ENCODE measurements at places on chromosomes 7 and 10.

- no peaks in the 10 kb centered on the region for H3K36me3 ChIP-seq
- H3K27ac ChIP-seq: no peak overlapping the region
- H3K4me3 ChIP-seq: no peak overlapping the region
- H3K27me3 ChIP-seq: peaks cover 10% of the 10 kb centered on the region
- no peak for DNase-seq
Observed at GRCh38 chr10:28807760-28808613, 130.7 kb downstream of the BAMBI start.

- peaks cover 73% of the 10 kb centered on the region for H3K4me1 ChIP-seq
- H3K27ac ChIP-seq: no peak overlapping the region
- H3K27me3 ChIP-seq: no peaks in the 10 kb centered on the region
- H3K36me3 ChIP-seq: no peaks in the 10 kb centered on the region
Observed at GRCh38 chr10:80466724-80467326, 12.7 kb downstream of the TSPAN14 start.

DNA sequence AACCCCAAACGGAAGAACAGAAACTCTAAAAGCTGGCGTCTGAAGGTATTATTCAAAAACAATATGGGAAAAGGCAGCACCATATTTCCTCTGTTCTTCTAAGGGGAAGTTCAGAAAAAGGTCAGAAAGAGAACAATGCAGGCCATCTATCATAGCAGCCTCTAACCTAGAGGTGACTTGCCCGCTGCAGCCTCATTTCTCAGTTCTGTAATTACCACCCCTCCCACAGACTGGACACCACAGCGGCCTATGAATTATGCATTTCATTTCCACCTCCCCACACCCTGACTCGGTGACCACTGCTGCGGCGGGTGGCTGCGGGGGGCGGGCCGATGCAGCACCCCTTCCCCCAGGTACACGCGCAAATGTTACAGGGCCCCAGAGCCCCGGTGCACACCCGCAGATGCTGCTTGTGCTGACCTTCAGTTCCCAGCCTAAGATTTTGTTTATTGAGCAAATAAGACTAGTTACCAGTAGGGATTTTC lies 125.5 kb downstream of the CLEC2L start:
- H3K36me3 ChIP-seq: no peaks in the 10 kb centered on the region
- H3K4me3 ChIP-seq: no peak overlapping the region
- peak; percentile 51 for DNase-seq
- H3K4me1 ChIP-seq: peaks cover 38% of the 10 kb centered on the region
- H3K27ac ChIP-seq: peak overlapping the region; percentile 28
- no peaks in the 10 kb centered on the region for H3K27me3 ChIP-seq

- no peaks in the 10 kb centered on the region for H3K27me3 ChIP-seq
- no peak overlapping the region for H3K4me3 ChIP-seq
- H3K36me3 ChIP-seq: no peaks in the 10 kb centered on the region
- no peak overlapping the region for H3K27ac ChIP-seq
Observed at GRCh38 chr7:82005056-82005455, 235.2 kb upstream of the HGF start.

DNA sequence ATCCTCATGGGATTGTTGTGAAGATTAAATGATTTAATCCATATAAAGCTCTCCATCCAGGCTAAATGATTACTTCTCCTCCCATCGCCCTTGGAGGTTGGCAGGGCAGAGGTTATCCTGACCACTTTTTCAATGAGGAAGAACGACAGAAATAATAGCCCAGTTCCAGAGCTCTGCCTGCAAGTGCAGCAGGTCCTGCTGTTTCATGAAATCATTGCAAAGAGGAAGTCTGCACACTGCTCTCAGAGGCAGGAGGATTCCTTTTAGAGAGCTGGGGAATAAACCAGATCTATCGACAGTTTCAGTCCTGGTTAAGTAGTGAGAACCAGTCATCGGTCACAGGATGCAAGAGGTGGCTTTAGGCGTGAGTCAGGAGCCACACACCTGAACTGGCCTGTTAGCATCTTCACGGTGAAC lies 25.0 kb upstream of the CDH23 start:
- DNase-seq: peak; percentile 46
- H3K27ac ChIP-seq: peak overlapping the region; percentile 78
- H3K36me3 ChIP-seq: no peaks in the 10 kb centered on the region

GRCh38 chr10:110074758-110075671 lies 67.2 kb downstream of the ADD3 start:
- DNase-seq: no peak
- peaks cover 70% of the 10 kb centered on the region for H3K4me1 ChIP-seq
- peaks cover 3% of the 10 kb centered on the region for H3K36me3 ChIP-seq
- no peak overlapping the region for H3K4me3 ChIP-seq
- H3K27me3 ChIP-seq: no peaks in the 10 kb centered on the region

DNA sequence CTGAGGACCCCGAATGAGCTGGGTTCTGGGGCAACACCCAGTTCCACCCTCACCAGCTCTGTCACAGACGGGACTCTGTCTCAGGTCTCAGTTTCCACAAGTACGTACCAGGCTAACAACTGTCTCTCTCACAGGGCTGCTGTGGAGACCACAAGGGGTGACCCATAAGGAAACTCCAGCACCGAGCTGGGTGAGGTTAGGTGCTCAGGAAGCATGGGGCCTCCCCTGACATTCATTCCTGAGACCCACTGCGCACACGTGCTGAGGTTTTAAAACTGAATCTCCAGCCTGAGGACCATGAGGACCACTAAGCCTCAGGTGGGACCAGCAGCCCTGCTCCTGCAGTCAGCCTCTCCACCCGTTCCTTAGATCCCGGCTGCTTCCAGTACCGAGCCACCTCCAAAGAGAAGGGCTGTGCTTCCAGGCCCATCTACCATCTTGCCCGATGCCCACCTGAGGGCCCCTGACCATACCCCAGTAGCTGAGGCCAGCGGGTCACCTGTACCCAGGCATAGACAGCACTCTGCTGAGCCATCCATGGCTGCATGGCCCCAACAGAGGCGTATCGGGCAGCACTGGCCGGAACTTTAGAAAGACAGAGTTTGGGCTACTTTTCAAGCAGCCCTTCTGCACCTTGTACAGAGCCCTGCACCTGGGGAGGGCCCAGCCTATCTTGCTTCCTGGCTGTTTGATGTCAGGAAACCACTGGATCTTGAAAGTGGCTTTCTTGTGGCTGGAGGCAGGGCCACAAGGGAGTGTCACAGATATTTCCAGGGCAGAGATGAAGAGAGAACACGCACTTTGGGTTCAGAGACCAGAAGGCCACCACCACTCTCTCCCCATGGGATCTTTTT lies 18.7 kb downstream of the HSPA12A start:
- H3K27me3 ChIP-seq: no peaks in the 10 kb centered on the region
- H3K27ac ChIP-seq: no peak overlapping the region
- no peak overlapping the region for H3K4me3 ChIP-seq
- no peaks in the 10 kb centered on the region for H3K36me3 ChIP-seq
- H3K4me1 ChIP-seq: no peaks in the 10 kb centered on the region

DNA sequence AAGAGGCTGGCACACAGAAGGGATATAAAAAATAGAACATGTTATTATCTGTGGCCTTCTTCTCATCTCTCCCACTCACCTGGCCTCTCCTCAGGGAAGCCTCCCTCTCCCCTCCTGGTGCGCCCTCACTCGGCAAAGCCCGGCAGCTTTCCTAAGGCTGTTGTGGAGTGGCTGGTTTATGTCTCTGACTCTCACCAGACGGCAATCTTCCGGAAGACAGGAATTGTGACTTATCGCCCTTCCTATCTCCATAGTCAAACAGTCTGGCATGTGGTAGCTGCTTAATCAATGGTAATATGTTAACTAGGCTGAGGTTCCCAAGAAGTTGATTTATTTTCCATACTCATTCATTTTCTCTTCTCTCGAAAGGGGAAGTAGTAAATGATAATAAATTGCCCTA lies 78.7 kb downstream of the ATXN7L1 start:
- H3K36me3 ChIP-seq: no peaks in the 10 kb centered on the region
- H3K4me1 ChIP-seq: peaks cover 8% of the 10 kb centered on the region
- H3K4me3 ChIP-seq: no peak overlapping the region
- DNase-seq: no peak
- no peaks in the 10 kb centered on the region for H3K27me3 ChIP-seq
